ENCODE measurements at places on chromosomes 1 and 21.

GRCh38 chr1:74548961-74549750 lies 36.7 kb upstream of the LRRC53 start:
- no peak for DNase-seq

- no peak for DNase-seq
Observed at GRCh38 chr1:67298762-67299161, 8.9 kb upstream of the IL12RB2 start.

DNA sequence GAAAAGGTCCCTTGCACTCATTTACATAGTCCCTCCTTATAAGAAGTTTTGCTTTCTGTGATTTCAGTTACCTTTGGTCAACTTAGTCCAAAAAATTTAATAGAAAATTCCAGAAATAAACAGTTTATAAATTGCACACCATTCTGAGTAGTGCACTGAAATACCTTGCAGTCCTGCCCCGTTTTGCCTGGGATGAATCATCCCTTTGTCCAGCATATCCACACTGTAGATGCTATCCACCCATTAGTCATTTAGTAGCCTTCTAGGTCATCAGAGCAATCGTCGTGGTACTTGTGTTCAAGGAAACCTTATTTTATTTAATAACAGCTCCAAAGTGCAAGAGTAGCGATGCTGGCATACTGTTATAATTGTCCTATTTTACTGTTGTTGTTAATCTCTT lies 38.0 kb downstream of the SPRTN start:
- DNase-seq, result no peak

GRCh38 chr1:218501161-218501560 lies 156.0 kb downstream of the TGFB2 start:
- no peak for DNase-seq

- no peak for DNase-seq
Observed at GRCh38 chr1:164777518-164777917, 218.5 kb downstream of the PBX1 start.

DNA sequence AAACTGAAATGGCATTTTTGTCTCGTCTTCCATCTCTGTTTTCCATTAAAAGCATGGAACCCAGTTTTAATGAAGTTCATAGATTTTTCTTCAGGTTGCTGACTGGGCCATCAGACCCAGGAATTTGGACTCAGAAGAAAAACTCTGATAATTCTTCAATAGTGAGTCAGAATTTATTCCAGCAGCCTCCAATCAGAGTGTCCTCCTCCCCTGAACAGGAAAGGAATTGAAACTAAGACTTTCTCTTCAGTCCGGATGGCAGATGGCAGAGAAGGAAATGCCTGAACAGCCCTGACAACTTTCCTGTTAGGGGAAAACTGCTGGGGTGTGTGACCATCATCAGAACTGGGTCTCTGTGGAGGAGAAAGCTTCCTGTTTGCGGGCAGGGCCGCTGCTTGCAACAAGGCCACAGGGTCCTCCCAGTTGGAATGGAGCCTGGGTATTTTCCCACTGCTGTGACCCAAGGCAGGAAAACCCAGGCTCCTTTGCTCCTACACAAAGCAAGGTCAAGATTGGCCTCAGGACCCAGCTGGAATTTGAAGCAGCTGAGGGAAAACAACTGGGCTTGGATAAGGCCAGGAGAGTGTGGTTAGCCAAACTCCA lies 20.7 kb downstream of the CD34 start:
- peak; percentile 44 for DNase-seq

GRCh38 chr1:232472485-232473041 lies 157.4 kb downstream of the SIPA1L2 start:
- DNase-seq, result no peak

GRCh38 chr1:155858800-155859233 lies 550 bp upstream of the SYT11 start:
- DNase-seq, result no peak

DNA sequence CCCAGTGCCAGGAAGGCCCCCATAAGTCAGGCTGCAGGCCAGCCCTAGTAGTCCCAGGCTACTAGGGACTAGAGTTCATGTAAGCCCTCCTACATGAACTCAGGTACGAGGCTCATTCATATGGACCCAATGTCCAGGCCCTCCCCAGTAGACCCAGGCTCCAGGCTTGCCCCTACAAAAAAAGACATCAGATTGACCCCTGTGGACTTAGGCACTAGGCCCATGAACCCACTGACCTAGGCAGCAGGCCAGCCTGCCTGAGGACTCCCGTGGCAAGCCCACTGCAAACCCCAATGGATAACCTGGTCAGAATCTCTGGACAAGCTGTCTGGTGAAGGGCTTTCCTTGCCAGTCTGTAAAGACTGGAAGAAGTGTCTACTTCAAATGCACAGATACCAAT lies 51.2 kb downstream of the TNNI3K start:
- DNase-seq, result no peak

- DNase-seq, result no peak
Observed at GRCh38 chr1:20446796-20447195, 39.2 kb downstream of the CAMK2N1 start.

DNA sequence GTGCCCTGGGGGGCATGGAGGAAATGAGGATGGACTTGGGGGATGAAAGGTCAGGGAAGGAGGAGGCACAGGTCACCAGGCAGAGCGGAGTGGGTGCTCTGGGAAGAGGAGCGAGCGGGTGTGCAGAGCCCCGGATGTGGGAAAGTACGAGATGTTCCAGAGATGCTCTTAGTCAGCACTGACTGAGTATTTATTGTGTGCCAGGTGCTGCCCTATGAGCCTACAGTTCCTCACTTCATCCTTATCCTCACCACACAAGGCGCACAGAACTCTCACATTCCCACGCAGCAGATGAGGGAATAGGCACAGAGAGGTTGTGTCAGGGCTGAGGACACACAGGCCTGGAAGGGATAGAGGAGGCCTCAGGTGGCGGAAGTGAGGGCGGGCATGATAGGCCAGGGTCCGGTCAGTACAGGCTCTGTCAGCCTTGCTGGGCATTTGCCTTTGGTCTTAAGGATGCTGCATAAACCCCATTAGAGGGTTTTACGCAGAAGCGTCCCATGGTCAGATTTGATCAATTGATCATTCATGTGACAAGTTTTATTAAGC lies 77.3 kb downstream of the ARHGEF10L start:
- no peak for DNase-seq

- DNase-seq, result no peak
Observed at GRCh38 chr1:65178235-65178634, 30.2 kb downstream of the AK4 start.

DNA sequence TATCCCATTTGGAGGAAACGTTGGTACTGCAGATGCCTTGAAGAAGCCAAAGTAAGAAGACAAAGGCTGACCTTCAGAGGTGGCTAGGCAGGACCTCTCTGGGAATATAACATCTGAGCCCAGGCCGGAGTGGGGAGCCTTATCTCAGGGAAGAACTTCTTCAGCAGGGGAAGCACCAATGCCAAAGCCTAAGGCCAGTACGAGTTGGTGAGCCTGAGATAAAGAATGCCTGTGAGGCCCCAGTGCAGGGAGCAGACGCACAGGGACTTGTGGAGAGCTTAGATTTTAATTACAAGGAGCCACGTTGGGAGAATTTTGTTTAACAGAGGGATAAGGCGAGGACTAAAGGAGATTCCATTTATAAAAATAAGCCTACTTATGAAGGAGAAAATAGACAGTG lies 468.8 kb upstream of the RUNX1 start:
- DNase-seq, result no peak

GRCh38 chr1:46615088-46615487 lies 1.5 kb downstream of the MOB3C start:
- DNase-seq, result no peak

DNA sequence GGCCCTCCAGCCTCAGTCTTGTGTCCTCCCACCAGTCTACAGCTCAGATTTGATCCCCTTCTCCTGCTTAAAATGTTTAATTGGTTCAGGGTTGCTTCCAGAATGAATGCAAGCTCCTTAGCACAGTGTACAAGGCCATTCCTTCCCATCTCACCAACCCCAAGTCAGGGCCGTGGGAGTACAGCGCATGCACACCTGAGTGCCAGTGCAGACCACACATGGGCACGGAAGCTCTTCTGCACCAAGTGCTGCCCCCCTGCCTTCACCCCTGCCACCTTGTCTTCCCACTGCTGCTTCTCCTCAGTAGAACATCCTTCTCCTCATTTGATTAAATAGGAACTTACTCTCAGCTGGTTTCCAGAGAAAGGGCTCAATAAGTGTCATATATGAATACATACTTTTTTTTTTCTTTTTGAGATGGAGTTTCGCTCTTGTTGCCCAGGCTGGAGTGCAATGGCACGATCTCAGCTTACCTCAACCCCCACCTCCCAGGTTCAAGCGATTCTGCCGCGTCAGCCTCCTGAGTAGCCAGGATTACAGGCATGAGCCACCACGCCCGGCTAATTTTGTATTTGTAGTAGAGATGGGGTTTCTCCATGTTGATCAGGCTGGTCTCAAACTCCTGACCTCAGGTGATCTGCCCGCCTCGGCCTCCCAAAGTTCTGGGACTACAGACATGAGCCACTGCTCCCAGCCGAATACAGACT lies 9.3 kb downstream of the PMF1 start:
- DNase-seq, result no peak

DNA sequence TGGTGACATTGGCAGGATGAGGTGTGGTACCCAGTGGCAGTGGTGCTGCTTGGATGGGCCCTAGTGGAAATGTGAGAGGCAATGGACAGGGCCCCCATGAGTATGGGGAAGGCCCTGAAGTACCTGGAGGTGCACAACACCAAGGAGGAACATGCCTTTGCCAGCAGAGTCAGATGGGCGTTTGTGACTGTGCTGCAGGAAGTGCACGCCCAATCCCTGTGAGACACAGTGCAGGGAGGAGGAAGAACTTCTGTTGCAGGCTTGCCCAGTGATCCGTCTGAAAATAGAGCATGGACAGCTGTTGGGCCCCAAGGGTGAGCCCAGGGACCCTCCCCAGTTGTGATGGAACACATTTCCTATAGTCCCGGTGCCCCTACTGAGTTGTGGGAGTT lies 42.7 kb downstream of the GJA5 start:
- DNase-seq, result peak; percentile 70

GRCh38 chr1:115810609-115811008 lies 30.3 kb downstream of the NHLH2 start:
- no peak for DNase-seq

- no peak for DNase-seq
Observed at GRCh38 chr1:227886993-227887696, 60.6 kb downstream of the WNT9A start.

DNA sequence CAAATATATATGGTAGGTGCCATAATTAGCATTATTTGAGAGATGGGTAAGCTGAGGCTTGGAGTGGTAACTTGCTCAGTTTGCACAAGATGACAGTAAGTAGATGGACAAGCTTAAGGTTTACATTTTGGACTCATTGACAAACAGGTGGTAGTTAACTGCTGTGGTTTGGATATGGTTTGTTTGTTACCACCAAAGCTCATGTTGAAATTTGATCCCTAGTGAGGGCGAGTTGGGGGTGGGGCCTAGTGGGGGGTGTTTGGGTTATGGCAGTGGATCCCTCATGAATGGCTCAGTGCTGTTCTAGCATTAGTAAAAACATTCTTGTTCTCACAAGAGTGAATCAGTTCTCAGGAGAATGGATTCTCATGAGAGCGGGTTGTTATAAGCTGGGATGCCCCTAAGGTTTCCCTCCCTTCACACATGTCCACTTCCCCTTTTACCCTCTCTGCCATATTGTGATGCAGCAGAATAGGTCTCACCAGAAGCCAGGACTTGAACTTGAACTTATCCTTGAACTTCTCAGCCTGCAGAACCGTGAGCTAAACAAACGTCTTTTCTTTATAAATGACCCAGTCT lies 6.6 kb upstream of the PRRX1 start:
- DNase-seq, result no peak

DNA sequence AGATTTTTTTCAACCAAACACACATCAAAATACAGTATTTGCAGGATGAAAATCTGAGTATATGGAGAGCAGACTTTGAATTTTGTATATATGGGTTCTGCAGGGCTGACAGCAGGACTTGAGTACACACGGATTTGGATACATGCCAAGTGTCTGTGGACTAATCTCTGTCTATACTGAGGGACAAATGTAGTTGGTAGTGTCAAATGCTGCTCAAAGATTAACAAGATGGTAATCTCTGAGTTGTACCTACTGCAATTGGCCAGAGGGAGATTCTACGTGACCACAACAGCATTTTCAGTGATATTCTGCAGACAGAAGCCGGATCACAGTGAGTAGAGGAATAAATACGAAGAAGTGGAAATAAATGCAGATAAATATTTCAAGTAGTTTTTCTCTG lies 43.4 kb downstream of the SHCBP1L start:
- DNase-seq, result no peak

DNA sequence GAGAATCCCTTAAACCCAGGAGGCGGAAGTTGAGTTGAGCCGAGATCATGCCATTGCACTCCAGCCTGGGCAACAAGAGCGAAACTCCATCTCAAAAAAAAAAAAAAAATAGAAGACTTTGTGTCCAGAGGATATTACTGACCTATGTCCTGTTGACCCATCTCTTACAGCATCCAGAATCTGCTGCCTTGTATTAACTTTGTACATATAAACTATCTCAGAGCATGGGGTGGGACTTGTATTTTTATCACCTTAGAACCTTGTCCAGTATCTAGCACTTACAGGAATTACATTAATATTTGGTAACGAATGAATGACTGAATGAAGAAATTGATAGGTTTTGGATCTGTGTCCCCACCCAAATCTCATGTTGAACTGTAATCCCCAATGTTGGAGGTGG lies 117.8 kb downstream of the TGFBR3 start:
- DNase-seq, result no peak

GRCh38 chr1:218817071-218817470 lies 356.6 kb upstream of the LYPLAL1 start:
- no peak for DNase-seq

- DNase-seq, result no peak
Observed at GRCh38 chr1:100215101-100215500, 34.5 kb downstream of the DBT start.

Data from inflammatory macrophage (primary cell).